Activated CD4-positive, alpha-beta T cell treated with anti-CD3 and anti-CD28 coated beads, Interleukin-2, amount 50 U/mL, for 48 hours (primary cell): ENCODE measurements at places on chromosomes 11 and 22.

GRCh38 chr11:133570376-133570775, 38.1 kb upstream of the OPCML start:
- no peak for DNase-seq

GRCh38 chr11:14812757-14813156, 79.3 kb downstream of the CYP2R1 start:
- no peak for DNase-seq

DNA sequence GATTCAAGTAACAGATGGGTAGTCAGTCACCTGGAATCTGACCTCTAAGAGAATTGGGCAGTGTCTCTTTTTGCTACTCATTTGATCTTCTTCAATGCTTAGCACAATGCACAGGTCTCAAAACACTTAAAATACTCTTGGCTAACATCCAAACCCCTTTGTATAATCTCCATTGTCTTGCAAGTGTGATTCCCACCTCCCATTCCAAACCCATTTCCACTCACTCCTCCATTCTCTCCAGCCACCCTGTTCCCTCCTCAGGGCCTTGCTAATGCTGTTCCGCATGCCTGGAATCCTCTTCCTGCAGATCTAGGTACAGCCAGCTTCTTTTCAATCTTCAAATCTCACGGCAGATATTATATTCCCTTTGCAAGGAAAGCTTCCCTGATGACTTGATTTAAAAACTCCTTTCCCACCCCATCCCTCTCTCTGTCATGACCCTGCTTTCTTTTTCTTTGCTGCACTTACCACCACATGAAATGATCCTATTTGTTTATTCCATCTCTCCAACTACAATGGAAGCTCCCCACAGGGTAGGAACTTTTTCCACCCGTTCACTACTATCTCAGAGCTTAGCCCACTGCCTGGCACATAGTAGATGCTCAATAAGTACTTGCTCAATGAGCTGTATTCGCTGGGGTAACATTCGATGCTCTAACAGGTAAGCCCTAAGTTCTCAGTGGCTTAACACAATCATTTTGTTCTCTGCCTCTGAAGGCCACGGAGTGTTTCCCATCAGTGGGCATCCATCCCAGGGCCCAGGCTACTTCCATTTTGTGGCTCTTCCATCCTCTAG, 121.7 kb downstream of the MN1 start:
- no peak for DNase-seq

DNA sequence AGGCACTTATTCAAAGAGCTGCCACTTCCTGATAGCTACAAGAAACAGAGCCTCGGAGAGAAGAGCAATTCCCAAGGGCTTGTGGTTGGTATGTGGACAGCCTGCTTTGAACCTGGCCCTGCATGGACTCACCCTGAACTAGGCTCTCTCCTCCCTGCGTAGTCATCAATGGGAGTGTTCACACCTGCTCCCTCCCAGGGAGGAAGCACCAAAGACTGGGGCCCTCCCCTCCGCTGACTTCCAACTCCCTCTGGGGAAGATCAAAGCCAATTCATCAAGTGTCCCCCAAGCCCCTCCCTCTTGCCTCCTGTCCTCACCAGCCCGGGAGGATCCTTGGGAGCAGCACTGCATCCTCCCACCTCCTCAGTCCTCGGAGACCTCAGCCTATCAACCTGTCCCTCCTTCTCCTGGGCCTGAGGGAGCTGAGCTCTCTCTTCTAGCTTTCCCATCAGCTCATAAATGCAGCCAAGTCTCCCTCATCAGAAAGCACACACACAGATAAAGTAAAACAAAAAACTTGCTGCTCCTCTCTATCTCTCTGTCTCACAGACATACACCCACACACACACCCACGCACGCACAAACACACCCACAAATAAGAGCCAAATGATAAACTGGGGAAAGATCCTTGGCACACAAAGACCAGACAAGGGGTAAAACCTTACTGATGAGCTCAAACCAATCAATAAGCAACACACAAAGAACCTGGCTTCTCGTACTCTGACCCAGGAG, 3.3 kb downstream of the A4GALT start:
- DNase-seq: no peak

- DNase-seq: no peak
These were observed 1.5 kb downstream of the MAPK8IP1 start for GRCh38 chr11:45886816-45887520.

DNA sequence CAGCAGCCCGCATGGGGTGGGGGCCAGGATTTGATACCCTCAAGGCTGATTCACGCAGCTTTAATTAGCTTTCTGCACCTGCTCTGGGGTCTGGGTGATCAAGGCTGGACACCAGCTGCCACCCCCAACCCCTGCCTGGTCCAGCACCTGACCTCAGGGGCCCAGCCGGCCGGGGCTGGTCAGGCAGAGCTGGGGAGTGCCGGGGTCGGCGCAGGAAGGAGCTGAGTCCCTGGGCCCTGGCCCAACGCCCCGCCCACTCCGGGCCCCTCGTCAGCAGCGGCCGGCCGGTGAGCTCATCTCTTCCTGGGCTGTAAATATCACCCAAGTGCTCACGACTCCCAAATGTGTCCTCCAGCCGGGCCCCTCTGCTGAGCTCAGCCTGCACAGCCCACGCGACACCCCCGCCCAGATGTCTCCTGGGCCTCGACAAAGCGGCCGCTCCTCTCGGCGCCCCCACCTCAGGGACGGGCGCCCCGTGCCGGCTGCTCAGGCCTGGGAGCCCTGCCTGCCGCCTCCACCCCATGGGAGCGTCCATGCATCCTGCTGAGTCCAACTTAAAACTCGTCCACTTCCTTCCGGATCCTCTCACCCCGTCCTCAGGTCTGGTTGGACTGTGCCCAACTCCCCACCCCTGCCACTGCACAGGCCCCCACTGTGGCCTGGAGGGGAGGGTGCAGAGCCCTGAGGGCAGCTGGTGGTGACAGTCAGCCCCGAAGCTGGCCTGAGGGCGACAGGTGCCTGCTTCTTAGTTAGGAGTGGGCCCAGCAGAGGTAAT, 29.0 kb downstream of the RTN4R start:
- DNase-seq: peak; percentile 14

DNA sequence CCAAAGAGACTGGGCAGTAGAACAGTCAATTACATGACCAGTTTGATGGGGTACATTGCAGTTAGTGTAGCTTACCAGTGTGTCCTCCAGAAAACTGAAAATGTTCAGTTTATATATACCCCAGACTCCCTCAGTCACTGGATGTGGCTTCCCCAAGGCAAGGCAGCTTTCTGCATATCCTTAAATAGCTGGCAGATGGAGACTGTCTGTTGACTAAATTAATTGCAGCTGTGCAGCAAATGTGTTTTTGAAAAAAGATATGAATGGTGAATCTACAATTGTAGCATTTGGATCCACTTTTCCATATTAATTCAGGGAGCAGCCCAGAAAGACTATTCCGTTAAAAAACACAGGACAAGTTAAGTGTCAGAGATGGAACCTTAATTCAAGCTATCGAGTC, 565.1 kb upstream of the CCDC179 start:
- no peak for DNase-seq

DNA sequence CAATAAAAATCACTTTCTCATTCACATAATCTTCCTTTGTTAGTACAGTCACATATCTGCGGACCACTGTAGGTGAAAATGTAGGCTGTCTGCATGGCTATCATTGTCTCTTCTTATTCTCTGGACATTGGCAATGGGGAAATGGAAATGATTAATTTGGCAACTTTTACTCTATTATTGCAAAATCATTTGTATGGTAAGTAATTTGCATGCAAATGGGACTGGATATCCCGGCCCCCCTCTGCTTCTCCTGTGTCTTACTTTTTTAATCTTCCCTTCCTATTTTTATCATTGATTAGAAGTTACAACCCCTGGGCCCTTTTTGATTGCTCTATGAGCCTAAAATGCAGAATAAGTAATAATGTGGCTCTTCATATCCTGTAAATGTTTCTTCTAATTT, 6.0 kb downstream of the GRK3 start:
- no peak for DNase-seq

DNA sequence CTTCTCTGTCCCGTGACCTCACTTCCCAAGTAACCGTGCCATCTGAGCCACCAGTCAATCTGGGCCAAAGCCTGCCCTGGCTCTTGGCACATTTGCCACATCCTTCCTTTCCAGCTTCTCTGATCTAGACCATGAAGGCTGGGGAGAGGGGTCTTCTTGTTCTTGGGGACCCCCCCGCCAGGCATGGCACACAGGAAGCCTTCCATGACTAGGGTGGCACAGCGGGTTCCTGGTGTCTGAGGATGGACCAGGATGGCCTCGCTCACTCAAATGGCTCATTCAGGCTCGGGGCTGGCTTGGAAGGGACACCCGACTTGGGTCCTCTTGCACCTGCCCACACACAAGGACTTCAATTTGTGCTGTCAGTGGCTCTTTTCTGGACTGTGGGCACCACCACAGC, 121.3 kb downstream of the BCR start:
- no peak for DNase-seq

- DNase-seq: no peak
These were observed 4.3 kb upstream of the RGL4 start for GRCh38 chr22:23686416-23687024.

DNA sequence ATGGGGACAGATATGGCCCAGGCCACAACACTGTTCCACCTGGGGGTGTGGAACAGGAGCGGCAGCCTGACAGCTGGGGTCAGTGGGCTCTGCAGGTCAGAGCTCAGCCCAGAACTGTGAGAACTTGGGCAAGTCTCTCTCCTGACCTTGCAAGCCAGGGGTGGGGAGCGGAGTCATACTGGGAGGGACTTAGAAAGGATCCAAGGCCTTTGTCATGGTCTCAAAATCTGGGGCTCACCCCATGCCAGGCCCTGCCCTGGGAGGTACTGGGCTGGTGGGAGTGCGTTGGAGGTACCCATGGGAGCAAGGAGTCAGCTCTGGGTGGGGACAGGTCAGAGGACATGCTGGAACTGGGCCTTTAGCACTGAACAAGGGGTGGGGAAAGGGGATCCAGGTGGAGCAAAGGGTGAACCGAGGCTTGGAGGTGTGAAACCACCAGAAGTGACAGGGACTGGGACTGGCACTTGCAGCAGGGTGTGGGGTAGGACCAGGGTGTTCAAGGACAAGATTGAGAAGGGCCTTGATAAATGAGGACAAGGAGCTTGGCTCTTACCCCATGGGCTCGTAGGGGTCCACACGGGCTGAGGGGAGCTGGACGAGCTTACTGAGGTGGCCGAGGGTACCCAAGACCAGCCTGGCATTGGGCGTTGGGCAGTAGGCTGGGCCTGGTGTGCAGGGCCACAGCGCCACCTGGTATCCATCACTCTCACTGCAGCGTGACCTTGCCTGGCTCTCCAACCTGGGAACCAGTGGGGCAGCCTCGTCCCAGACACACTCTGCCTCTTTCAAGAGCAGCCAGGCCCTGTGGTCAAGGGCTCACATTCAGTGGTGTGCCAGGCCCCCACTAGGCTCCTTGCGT, 7.4 kb upstream of the PMM1 start:
- peak; percentile 43 for DNase-seq

GRCh38 chr11:35911616-35912165, 32.2 kb upstream of the LDLRAD3 start:
- DNase-seq: no peak

DNA sequence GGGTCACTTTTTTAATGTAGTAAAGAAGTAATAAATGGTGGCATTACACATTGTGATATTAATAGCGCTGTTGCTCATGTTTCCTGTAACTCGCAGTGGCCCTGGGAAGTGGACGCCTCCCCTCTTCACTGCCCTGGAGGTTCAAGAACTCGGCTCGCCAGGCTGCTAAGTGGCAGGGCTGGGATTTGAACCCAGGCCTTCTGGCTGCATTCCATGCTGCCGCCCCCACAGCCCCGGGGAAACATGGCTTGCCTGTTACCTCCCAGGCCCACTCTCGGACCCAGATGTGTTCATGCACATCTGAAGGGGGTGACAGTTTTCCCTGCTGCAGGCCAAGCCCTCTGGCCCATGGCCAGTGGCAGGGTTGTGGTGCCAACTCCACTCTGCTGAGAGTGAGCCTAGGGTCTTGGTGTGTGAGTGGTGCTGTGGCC, 25.0 kb upstream of the MGAT3 start:
- no peak for DNase-seq

- peak; percentile 49 for DNase-seq
These were observed at the start of gene GRK2 for GRCh38 chr11:67266449-67267187. Gene GRK2, plus strand, starts transcription at chr11:67266473. Its CDS starts 227 bp downstream, at chr11:67266700.

- DNase-seq: no peak
These were observed 5.3 kb upstream of the NAA40 start for GRCh38 chr11:63933459-63933858.

DNA sequence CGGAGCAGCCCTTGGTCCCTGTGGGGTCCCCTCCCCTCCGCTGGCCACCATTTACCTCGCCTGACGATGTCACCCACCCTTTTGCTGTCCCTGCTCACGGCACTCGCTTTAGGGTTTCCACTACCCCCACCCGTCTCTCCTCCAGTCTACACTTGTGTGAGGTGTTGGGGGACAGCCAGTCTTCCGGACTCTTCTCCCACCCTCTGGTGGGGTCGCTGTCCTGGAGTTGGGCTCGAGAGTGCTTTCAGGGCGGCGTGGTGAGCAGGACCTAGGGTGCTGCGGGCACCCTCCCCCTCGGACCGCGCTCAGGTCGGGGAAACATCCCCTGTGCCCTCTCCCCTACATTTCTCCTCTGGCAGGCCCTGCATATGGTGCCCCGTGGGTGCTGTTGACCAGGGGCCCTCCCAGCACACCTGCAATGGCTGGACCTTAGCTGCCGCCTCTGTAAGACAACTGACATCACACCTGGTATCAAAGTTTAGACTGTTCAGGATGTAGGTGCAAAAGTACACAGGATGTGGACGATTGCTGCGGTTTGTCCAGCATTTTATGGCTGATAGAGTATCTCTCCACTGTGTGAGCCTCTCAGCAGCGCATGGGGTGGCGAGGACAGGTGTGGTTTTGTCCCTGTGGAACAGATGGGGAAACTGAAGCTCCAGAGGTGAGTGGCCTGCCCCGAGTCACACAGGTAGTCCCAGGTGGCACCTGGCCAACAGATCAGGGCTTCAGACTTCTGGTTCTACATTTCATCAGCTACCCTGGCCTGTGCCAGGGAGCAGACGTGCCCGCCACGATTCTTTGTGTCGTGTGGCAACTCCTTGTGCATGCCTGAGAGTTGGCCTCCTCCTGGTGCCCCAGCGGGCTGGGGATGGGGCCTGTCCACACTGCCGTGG, 1.2 kb downstream of the GRK2 start:
- DNase-seq: peak; percentile 39

DNA sequence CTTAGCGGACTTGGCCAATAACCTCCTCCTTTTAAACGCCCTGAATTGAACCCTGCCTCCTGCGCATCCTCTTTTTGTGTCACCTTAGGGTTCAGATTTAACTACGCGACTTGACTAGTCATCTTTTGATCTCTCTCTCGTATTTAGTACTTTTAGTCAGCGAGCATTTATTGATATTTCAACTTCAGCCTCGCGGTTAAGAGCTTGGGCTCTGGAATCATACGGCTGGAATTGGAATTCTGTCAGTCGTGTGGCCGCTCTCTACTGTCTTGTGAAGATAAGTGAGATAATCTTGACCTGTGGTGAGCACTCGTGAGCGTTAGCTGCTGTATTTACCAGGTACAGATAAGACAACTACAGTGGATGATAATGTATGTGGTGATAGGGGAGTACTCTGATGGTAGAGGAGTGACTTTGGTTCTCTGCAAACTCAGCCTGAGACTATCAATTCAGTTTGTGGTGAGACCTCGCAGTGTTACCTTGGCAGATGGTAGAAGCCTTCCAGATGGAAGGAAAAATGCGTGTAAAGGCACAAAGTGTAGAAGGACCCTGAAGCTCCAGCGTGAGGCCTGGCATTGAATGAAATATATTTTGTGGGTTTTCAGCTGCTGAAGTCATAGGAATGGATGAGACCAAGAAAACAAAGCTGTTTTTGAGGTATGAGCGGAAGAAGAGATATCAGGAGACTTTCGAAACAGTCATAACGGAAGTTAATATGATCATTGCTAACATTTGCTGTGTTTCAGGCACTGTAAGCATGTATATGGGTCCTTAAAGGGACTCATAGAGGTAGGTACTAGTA, 682 bp downstream of the ATM start:
- DNase-seq: no peak
